Skeletal muscle cell (primary cell): ENCODE measurements at places on chromosomes 2 and 18.

DNA sequence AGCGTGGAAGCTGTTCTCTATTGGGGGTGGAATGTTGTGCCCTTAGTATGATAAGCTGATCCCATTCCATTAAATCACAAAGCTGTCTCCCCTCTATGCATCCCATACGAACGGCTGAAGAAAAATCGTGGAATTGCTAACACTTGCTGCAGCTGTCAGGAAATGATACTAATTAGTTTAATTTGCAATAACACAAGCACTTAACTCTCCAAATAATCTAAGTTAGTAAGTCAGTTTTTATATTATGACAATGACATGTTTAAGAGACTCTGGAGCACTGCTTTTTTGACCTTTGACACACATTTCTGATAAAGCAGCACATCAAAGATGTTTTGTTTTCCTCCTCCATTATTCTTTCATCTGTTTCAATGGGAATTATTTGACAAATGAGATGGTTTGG is 123.7 kb upstream of the SATB2 start:
- no peak for DNase-seq

DNA sequence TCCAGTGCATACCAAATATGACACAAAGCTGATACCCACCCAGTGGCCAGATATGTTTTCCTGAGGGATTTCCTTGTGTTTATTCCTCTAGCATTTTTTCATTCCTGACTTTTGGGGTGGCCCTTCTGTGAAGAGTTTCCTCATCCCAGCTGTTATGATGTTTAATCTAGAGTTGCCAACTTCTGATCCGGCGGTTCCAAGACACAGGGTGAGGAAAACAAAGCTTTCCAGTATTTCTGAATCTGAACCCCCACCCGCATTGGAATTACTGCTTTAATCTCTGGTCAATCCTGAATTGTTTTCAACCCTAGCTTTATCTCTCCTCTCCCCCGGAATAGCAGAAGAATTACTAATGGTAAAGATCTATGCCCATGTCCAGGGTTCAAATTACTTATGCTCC is 39.2 kb upstream of the PNPT1 start:
- DNase-seq, result no peak

DNA sequence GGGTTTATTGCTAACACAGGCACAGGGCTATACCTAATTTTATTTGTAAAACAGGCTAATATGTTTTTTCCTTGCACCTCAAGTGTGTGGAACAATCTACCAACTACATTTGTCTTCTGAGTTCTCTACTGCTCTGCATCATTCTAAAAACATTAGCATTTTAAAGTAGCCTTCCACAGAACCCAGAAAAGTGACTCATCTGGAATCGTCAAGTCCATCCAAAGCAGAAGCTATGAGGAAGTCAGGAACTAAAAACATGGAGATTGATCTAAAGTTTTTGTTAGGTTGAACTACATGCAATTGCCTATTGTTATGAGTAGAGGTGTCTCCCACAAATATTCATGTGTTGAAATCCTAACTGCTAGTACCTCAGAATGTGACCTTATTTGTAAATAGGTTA is 70.9 kb downstream of the SUCLG1 start:
- no peak for DNase-seq

- DNase-seq, result no peak
Observed at GRCh38 chr2:167988296-167988695, 259.1 kb downstream of the STK39 start.

DNA sequence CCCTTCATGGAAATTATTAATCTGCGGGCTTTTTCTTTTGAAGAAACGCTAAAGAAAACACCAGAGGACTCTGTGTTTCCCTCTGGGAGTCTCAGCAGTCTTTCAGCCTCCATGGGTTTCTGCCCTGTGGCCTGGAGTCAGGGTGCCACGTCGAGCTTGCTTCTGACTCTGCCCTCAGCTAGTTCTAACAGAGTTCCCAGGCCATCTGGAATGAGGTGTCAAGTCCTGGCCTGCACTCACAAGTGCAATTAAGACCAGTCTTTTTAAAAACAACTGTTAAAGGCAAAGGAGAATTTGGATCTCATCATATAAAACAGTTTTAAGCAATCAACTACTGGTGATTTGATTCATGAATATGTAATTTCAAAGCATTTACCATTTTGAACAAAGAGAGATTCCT is 157.3 kb downstream of the RHBDD1 start:
- no peak for DNase-seq

DNA sequence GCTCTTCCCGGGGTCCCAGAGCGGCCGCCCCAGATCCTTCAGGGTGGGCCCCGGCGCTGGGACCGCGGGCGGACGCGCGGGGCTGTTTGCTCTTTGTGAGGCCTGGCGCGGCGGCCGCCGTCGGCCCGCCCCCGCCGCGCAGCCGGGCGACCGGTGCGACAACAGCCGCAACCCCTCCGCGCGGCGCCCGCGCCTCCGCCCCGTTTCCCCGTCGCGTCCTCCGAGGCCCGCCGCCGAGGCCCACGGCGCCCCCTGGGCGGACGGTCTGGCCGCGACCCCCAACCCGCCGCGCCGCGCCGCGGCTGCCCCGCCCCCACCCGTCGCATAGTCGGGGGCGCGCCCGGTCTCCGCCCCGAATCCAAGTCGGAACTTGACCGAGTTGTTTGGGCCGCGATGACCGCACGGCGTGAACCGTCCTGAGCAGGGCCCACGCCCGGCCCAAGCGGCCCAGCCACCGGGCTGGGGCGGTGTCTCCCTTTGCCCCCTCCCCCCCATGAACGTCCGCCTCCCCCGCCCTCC is 448 bp downstream of the YPEL5 start:
- DNase-seq, result no peak

GRCh38 chr2:99698896-99699295 is 209.1 kb upstream of the REV1 start:
- DNase-seq, result no peak

- DNase-seq, result no peak
Observed at GRCh38 chr18:63266888-63267790, 52.4 kb downstream of the BCL2 start.

DNA sequence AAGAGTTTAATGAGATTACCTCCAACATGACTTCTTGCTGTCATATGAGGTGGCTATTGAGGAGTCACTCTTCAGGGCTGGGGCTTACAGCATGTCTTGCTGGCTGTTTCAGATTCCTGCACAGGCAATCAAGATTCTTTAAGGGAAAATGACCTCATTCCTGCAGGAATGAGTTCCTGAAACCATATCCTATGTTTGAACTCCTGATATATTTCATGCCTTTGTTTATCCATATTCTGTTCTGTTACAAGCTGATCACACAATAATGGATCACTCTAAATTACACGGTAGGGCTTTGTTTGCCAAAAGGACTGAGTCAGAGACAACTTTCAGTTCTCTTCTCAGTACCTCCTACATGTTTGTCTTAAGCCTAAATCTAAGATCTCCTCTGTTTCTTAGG is 879.8 kb upstream of the PIK3C3 start:
- DNase-seq, result peak; percentile 63

GRCh38 chr2:119216994-119217393 is 6.6 kb upstream of the STEAP3 start:
- no peak for DNase-seq

DNA sequence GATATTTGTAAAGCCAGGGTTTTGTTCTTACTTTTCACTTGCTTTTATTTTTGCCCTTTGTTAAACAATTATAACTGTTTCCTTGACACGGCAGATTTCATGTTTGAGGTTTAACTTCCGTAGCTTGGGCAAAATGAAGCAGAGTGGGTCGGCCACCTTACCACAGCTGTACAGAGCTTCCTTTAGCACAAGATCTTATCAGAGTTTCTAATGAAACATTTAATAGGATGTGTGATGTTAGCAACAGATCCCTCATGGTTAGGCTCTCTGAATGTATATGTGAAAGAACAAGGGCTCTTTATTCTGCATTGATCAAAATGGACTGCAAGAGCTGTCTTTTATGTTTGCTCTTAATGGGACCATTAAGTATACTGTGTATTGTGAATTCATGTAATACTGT is 22.3 kb downstream of the RNF125 start:
- DNase-seq, result no peak

- DNase-seq, result no peak
Observed at GRCh38 chr2:206555721-206556120, 86.6 kb upstream of the FAM237A start.

- peak; percentile 69 for DNase-seq
Observed at GRCh38 chr2:108637304-108637669, 82.0 kb upstream of the RANBP2 start.
